ENCODE measurements at places on chromosomes 7 and 10.

- no peak for DNase-seq
Observed at GRCh38 chr7:116357781-116358670, 141.5 kb upstream of the CAV2 start.

DNA sequence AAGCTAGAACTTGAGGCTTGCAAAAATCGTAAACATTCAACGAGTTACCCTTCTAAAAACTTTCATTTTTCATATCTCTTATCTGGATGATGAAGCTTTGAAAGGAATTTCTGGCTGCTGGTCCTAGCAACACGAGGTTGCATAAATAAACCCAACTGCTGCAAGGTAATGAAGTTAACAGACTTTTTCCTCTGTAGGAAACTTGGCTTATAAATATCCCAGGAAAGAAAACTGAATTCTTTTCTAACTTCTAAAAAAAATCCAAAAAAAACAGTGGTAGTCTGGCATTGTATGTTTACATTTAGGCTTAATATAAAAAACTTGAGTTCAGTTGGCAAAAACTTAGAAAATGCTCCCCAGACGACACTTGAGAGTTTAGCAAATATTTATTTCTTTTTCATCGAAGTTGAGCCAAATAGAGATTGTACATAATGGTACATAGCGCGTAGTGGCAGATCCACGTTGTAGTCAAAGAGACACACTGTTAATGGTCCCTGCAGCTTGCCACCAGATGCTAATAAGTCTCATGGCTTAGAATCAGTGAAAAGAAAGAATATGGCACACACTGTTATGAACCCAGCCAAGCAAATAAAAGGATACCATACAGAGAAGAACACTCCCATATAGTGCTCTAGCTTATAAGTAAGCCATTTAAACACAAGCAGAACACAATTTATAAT is 200.3 kb upstream of the PCLO start:
- no peak for DNase-seq

DNA sequence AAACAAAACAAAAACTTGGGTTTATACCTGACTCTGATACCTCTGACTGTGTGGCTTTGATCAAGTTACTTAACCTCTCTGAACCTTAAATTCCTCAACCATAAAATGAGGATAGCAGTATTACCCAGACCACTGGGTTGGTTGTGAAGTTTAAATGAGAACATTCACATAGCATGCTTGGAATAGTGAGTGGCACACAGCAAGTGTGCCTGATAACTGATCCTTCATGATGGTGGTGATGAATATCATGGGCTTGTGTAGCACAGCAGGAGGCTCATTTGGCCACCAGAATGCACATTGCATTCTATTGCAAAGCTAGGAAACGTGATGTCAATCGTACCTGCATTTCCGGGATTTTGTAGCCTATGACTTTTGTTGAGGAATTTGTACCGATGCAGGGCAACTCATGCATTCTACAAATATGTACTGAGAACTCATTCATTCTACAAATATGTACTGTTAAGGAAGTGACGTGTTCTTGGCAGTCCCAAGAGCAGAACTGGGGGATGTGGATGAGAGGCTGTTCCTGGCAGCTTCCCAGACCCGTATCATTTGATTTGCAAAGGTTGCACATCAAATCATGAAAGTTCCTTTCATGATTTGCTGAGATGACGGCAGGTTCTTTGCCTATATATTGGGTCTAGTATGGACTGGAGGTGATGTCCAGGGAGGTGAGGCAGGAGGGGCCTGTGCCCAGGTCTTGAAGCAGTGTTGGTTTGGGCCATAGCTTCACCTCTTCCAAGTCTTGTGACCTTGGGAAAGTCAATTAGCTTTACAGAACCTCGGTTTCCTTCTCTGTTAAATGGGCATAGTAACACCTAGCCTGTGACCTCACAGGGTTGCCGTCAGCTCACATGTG is 94.6 kb upstream of the SMNDC1 start:
- no peak for DNase-seq

- DNase-seq = no peak
Observed at GRCh38 chr10:133163889-133164815, 4.1 kb downstream of the KNDC1 start.

- DNase-seq = no peak
Observed at GRCh38 chr7:147465223-147465622, 1125.3 kb upstream of the C7orf33 start.

GRCh38 chr10:131573256-131573655 is 261.7 kb upstream of the TCERG1L start:
- no peak for DNase-seq

- no peak for DNase-seq
Observed at GRCh38 chr10:44385026-44385695, at the start of gene CXCL12. TSS of gene CXCL12 (minus strand) at chr10:44385097. CDS start at chr10:44385005, 92 bp downstream.

GRCh38 chr10:52775132-52775647 is 2.6 kb upstream of the MBL2 start:
- DNase-seq = no peak

DNA sequence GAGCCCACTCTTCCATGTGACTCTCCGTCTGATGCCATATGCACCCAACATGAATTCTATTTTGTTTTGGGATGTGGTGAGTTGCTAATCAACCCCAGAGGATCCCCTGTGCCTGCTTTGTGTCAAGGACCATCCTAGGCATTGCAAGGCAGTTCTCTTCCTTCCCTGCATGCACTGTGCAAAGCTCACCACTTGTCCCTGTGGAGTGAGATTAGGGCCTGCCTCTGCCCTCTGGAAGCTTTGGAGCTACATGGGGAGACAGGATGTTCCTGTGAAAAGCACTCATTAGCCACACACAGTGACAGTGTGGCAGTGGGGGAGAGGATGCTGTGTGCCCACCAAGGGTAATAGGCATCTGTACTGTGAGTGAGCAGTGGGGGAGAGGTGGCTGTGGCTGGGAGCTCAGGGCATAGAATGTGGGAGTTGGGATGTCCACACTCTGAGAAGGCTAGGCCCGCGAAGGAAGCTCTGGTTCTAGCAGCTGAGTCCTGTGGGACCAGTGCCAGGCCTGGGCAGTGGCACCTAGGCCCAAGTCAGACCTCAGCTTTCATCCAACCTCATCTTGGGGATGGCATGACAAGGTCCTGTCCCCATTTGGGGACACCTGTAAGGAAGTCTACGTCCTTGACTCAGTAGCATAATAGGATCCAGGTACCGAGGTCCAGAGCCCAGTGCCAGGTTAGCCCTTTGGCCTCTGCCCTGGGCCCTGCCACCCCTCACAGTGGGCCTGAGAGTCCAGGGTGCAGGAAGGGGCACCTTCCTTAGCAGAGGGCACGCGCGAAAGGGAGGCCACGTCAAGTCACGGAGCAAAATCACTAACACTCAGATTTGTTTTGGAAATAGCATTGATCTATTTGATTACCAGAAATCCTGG is 6.6 kb downstream of the ADRA2A start:
- no peak for DNase-seq

DNA sequence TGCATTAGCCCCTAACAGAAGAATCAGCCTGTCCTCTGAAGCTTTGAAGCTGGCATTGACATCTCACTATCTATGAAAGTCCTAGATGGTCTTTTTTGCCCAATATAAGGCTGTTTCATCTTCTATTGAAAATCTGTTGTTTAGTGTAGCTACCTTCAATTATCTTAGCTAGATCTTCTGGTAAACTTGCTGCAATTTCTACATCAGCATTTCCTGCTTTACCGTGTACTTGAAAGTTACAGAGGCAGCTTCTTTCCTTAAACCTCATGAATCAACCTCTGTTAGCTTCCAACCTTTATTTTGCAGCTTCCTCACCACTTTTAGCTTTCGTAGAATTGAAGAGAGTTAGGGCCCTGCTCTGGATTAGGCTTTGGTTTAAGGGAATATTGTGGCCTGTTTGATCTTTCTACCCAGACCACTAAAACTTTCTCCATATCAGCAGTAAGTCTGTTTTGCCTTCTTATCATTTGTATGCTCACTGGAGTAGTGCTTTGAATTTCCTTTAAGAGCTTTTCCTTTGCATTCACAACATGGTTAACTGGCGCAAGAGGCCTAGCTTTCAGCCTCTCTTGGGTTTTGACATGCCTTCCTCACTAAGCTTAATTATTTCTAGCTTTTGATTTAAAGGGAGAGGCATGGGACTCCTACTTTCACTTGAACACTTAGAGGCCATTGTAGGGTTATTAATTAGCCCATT is 32.5 kb downstream of the ARID5B start:
- DNase-seq = no peak

DNA sequence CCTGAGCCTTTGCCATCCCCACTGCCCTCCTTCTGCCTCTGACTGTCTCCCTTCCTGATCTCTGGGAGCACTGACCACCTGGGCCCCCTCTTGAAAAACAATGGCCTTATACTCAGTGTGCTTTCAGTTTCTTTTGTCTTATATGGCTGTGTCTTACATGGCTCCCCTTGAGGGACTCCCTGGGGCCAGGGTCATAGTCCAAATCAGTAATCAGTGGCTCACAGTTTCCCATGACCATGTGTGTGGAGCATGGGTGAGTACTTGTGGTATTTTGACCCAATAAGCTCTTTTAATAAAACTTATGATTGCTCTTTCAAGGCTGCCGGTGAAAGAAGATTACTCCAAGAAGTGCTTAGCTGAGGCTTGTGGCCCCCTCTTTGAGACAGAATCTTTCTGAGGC is 62.4 kb upstream of the PCBD1 start:
- no peak for DNase-seq

- no peak for DNase-seq
Observed at GRCh38 chr7:107007892-107008287, 36.6 kb upstream of the PRKAR2B start.

- no peak for DNase-seq
Observed at GRCh38 chr10:17263580-17263979, 35.5 kb downstream of the VIM start.

GRCh38 chr10:31036209-31036608 is 4.5 kb upstream of the ZNF438 start:
- DNase-seq = no peak

DNA sequence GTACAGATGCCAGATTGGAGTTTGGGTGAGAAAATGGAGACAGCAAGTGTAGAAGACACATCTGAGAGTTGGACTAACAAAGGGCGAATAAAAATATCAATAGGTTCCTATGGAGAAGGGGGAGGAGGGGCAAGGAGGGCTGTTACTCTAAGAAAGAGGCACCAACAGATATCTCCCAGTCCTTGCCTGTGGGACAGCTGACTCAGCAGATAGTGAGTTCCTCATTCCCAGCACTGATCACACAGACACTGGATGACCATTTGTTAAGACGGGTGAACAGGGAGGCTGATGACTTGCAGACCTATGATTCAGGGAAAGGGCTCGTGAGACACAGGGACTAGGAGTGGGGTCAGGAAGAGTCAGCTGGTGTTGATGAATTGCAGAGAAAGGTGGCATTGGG is 5.7 kb upstream of the PRR15 start:
- DNase-seq = no peak

DNA sequence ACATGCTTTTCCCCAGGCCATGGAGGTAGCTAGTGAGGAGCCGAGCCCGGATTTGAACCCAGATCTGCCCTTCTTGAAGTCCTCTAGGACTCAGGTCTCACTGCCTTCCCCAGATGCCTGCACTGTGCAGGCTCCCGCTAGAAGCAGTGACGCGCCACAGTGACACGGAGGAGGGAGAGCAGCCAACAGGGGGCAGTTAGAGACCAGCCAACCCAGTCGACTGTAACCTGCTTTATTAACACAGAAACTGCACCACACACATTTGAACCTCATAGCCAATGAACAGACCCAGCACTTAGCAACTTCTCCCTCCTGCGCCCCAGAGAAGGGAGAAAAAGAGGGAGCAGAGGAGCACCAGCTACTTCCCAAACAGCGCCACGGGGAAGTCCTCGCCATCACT is 27.4 kb downstream of the PILRA start:
- DNase-seq = no peak

GRCh38 chr10:62584731-62585130 is 210.6 kb downstream of the ZNF365 start:
- DNase-seq = no peak

DNA sequence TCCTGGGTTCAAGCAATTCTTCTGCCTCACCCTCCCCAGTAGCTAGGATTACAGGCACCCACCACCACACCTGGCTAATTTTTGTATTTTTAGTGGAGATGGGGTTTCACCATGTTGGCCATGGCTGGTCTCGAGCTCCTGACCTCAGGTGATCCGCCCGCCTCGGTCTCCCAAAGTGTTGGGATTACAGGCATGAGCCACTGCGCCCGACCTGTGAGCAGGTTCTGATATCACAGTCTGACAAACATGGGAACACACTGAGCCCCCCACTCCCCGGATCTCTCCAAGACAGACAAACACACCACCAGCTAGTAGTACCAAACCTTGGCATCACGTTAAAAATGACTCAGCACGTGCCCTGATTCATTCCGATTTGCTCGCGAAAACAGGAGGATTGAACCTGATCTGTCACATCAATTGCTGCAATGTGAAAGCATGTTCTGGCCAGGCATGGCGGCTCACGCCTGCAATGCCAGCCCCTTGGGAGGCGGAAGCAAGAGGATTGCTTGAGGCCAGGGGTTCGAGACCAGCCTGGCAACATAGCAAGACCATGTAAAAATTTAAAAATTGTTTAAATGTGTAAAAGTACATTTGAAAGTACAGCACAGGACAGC is 106.5 kb downstream of the SMURF1 start:
- DNase-seq = no peak

DNA sequence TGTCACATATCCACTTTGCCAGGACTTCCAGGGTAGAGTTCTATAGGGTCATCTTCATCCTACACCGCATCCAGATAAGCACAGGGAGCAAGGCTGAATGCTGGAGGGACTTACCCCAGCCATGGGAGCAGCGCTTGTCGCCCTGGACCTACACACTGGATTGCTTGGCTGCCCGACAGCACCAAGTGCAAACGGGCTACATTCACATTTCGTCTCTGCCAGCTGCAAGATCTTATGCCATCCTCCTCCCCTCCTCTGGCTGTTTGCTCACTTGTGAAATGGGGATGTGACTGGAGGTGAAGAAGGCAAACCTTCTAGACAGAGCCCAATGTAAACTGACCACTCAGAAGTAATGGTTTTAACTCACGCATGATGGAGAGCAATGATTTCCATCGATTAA is 1.0 kb downstream of the DDC start:
- no peak for DNase-seq

GRCh38 chr10:113183573-113183972 is 233.5 kb downstream of the TCF7L2 start:
- no peak for DNase-seq

DNA sequence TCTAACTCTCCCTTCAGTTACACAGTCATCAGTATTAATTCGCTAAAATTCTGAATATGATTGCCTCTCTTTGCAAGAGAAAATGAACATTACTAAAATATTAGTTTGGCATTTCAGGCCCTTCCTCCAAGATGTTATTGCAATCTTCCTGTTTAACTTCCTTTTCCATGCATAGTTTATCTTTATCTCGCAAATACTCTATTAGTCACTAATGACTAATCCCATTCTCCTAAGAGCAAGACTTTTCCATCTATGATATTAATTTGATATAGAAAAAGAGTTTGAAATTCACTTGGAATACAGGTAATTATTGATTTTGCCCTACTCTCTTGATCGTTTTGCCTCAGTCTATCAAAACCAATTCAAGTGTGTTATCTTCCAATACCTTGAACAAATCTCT is 41.8 kb upstream of the SEMA3A start:
- no peak for DNase-seq

All from stimulated activated CD8-positive, alpha-beta memory T cell treated with anti-CD3 and anti-CD28 coated beads, Interleukin-15, amount 100 ng/mL, for 4 hours (primary cell).